Fibroblast of upper back skin (primary cell): ENCODE measurements at places on chromosomes 1 and 21.
A peak's percentile ranks its signal among the peaks of the same experiment; 100 is the strongest.

DNA sequence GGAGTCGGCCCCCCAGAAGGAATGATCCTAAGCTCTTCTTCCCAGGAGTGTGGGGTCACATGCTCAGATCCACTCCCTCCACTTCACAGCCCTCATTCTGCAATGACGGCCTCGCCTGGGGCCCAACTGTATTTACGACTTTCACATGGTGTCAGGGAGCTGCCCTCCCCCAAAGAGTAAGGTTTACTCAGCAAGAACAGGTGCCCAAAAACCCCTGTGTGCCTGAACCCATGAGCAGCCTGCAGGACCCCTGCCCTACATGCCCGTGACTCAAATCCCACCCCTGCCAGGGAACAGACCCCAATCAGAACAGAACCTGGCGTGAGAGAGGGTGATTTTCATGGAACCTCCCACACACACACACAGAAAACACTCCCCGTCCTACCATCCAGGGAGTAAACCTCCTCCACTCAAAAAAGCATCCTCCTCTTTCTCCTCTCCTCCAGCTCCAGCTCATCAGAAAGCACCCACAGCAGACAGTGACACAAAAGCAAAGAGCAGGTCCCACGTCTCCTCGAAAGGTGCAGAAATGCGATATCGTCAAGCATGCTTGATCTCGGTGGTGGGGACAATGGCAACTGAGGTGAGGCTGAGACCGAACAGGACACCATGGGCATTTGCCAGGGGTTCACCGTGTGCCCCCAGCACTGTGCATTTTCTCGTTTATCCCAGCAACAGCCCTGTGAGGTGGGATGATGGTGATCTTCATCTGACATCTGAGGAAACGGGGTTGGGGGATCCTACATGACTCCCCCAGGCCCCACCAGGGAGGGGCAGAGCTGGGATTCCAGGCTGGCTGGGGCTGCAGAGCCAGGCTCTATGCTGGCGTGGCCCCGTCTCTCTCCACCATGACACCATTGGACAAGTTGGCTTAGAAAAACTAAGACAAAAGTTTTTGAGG lies 397.9 kb downstream of the NPHP4 start:
- DNase-seq, result no peak

GRCh38 chr1:184577319-184577718 lies 177.3 kb downstream of the EDEM3 start:
- no peak for DNase-seq

GRCh38 chr1:193909406-193910082 lies 723.1 kb upstream of the B3GALT2 start:
- DNase-seq, result no peak

DNA sequence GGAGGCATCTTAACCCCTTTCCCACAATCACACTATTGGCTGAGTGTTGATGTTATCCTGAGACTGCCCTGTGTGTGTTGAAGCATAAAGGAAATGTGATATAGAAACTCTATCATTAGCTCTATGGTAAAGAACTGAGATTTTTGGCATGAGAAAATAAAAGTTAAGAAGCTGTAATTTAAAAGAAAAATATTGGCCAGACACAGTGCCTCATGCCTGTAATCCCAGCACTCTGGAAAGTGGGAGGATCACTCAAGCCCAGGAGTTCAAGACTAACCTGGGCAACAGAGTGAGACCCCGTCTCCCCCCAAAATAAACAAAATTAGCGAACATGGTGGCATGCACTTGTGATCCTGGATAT lies 14.2 kb upstream of the RIPK4 start:
- DNase-seq, result no peak

DNA sequence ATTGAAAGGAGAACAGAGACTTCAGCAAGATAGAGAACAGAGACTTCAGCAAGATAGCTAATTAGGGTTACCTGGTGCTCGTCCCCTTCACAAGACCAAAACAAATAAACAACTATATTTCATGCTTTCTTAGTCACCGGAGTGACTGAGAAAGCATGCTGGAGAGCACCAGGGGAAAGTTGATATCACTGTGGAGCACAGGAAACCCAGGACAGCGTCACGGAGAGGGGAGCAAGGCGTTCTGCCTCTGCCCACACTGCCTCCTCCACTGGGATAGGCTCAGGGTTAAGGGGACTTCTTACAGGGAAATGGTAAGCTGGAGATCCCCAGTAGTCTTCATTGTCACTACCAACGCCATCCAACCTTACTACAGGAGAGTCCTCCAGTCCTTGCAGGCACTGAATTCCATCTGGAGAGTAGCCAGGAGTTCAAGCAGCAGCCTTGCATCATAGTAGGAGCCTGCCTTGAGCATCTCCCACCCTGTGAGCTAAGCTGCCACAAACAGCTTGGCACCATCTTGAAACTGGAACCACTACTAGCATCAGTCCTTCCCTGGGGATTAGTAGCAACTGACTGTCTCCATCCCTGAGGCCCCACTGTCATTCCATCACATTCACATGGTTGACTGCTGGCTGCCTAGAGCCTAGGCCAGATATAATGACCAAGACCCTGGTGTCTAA lies 239.4 kb downstream of the PLPP3 start:
- no peak for DNase-seq

DNA sequence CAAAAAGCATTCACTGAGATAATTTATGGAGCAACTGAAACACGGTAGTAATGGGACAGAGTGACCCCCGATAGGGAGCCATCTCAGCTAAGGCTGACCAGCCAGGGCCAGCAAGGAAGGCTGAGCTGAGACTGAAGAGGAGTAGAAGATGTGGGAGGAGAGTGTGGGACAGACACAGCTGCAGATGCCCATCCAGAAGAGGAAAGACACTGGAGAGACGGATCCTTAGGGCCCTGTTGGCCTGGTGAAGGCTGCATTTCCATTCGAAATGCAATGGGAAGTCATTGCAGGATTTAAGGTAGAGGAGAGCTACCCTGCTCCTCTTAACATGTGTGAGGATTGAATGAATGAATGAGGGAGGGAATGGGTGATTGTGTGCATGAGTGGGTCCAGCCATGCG lies 44.0 kb upstream of the LRP8 start:
- no peak for DNase-seq

GRCh38 chr21:28654406-28654805 lies 338.3 kb downstream of the LTN1 start:
- DNase-seq, result no peak

DNA sequence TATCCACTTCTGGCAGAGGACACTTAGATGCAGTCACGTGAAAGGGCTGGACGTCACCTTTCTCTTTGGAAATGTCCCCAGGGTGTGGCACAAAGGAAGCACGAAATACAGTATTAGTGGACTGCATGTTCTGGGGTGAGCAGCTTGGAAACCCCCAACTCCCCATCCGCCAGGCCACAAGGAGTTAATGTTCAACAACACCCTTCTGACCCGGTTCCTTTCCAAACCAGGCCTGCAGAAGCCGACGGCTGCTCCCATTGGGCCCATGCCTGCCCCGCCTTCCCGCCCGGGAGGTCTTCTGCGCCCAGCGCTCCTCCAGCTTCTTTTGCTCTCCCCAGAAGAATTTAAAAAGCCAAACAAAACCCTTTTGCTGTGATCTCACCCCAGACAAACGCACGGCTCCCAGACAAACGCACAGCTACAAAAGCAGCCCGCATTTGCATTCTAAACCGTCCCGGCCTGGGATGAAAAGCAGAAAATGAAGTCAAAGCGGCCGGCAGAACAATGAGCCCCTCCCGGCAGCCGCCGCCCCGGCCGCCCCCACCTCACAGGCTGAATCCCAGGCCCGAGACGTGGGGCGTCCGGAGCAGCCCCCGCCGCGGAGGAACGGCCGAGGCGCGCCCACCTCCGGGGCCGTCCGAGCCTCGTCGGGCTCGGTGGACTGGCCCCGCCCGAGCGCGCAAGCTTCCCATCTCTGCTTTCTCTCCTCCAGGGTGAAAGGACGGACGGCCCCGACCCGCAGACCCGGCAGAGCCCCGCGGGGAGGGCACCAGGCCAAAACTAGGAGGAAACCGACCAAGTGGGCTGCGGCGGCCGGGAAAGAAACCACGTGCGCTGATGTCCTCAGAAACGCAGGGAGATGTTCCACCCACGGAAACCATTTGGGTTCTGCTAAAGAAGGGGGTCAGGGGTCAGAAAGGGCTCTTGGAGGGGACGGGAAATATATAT lies 101.9 kb downstream of the PLPP3 start:
- DNase-seq, result peak; percentile 70

- DNase-seq, result no peak
Observed at GRCh38 chr1:198638441-198638840, 399 bp upstream of the PTPRC start.

- DNase-seq, result no peak
Observed at GRCh38 chr1:117710710-117711109, 104.9 kb downstream of the TENT5C start.

DNA sequence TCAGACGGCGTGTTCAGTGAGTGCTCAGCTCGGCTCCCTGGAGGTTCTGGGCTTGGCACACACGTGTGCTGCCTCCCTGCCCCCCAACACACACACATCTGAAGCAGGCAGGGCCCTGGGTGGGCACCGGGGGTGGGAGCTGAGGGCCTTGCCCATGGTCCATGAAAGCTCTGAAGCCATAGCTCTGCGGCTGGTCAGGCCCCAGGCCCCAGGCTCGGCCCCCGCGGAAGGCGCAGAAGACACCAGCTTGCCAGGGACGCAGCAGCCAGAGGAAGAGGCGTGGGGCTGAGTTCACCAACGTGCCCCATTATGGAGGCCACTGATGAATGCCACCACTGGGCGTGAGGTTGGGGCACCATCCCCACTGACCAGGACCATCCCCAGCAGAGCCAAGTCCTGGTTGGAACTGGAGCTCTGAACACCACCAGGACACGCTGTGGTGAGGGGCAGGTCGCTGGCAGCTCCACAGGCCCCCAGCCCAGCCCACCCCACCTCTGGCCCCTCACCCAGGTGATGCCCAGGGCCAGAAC lies 4.2 kb downstream of the AURKAIP1 start:
- no peak for DNase-seq

- DNase-seq, result peak; percentile 32
Observed at GRCh38 chr1:221543529-221544120, 198.3 kb downstream of the DUSP10 start.

GRCh38 chr21:14706712-14707510 lies 160.8 kb upstream of the SAMSN1 start:
- DNase-seq, result no peak

- DNase-seq, result no peak
Observed at GRCh38 chr1:248625971-248626370, 8.9 kb downstream of the OR2T11 start.

- DNase-seq, result no peak
Observed at GRCh38 chr1:3735027-3735681, 17.1 kb upstream of the CCDC27 start.

GRCh38 chr1:170414989-170415709 lies 116.8 kb upstream of the GORAB start:
- DNase-seq, result peak; percentile 44

DNA sequence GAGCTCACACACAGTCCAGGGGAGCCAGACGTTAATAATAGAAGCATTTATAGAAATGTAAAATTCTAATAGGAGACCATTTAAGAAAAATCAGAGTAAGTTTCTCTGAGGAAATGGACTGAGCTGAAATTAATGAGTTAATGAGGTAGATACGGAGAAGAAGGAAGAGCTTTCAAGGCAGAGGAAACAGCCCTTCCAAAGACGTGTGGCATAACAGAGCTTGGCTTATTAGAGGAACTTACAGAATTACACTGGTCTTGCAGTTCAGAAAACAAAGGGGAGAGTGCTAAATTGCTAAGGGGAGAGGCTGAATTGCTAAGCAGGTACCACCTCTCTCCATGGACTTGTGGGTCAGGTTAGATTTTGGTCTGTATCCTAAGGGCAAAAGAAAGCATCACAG lies 8.2 kb upstream of the PIGK start:
- no peak for DNase-seq

- no peak for DNase-seq
Observed at GRCh38 chr1:175270361-175270760, 77.8 kb upstream of the KIAA0040 start.

GRCh38 chr1:206489980-206490770 lies 17.2 kb upstream of the RASSF5 start:
- peak; percentile 66 for DNase-seq

- DNase-seq, result peak; percentile 43
Observed at GRCh38 chr1:72412286-72412685, 129.9 kb upstream of the NEGR1 start.

GRCh38 chr21:35637431-35637830 lies 422.9 kb downstream of the SETD4 start:
- peak; percentile 59 for DNase-seq

DNA sequence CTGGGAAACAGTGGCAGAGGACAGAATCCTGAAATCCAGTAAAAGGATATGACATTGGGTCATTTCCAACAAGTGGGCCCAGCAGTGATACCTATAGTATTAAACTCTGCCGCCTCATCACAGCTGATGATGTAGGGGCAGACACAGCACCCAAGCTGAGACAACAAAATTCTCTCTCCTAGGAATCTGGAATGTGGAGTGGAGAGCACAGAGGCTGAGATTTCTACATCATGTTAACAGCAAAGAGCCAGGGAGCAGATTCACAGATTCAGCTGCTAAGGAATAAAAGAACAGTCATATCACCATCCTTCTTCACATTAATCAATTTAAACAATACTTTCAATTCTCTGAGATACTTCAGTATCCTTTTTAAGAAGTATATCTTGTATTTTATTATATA lies 61.9 kb downstream of the CRP start:
- peak; percentile 40 for DNase-seq

DNA sequence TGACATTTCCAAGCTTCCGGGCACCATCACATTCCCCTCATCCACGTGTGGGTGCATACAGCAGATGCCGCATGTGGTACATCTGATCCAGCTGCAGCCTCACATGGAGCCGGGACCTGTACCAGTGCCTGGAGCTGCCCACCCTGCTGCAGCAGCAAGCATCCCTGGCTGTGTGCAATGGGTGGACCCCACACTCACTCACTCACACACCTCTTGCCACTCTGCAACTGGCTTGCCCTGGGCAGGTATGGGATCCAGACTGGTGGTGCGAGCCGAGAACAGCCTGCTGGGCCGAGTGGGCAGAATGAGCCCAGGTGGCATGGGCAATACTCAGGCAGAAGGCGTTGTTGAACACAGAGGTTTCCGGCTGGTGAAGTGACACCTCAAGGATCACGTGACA lies 75.0 kb downstream of the DPYD start:
- DNase-seq, result no peak

GRCh38 chr1:215617979-215618378 lies 50.9 kb downstream of the KCTD3 start:
- DNase-seq, result no peak

DNA sequence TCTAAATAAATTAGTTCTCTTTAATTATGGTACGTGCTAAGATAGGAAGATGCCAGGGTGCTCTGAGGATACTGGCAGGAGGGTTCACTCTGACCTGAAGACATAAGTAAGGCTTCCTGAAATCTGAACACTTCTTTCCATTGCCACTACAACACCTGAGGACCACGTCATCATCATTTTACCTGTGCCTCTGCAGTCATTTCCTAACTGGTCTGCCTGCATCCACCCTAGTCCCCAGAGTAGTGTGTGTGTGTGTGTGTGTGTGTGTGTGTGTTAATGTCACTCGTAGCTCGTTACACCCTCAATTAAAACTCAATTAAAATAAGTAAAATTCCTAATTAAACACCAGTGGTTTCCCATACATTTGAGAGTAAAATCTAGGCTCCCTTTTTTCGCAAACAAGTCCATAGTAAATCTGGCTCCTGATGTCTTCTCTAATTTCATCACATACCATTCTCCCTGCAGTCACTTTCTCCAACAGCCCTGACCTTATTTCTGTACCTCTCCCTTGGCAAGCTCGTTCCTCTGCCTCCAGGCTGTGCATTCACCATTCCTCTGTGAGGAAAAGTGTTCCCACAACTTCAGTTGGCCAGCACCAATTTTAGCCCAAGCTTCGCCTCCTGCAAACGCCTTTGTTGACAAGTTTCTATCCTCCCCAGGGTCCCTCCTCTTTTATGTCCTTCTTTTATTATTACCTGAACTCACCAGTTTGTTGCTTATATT lies 8.7 kb downstream of the IL12RB2 start:
- DNase-seq, result no peak
